Fibroblast of the conjunctiva (primary cell): ENCODE measurements at places on chromosomes 12 and 14.

DNA sequence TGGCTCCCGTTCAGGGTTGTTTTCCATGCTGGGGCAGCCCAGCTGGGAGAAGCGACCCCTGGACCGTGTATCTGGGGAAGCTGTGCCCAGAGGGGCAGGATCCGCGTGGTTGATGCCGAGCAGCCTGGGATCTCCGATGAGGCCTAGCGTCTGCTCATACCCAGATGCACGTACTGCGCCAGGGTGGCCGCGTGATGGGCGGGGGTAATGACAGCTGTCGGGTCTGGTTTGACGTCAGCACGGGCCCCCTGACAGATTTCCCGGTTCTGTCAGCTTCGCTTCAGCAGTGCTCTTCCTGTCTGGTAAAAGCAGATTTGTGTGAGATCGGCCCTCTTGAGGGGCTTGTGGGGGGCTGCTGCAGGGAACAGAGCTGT, 147.3 kb downstream of the TSPAN9 start:
- DNase-seq = no peak

GRCh38 chr12:49335118-49335954, 1.7 kb downstream of the C1QL4 start:
- no peak for DNase-seq

DNA sequence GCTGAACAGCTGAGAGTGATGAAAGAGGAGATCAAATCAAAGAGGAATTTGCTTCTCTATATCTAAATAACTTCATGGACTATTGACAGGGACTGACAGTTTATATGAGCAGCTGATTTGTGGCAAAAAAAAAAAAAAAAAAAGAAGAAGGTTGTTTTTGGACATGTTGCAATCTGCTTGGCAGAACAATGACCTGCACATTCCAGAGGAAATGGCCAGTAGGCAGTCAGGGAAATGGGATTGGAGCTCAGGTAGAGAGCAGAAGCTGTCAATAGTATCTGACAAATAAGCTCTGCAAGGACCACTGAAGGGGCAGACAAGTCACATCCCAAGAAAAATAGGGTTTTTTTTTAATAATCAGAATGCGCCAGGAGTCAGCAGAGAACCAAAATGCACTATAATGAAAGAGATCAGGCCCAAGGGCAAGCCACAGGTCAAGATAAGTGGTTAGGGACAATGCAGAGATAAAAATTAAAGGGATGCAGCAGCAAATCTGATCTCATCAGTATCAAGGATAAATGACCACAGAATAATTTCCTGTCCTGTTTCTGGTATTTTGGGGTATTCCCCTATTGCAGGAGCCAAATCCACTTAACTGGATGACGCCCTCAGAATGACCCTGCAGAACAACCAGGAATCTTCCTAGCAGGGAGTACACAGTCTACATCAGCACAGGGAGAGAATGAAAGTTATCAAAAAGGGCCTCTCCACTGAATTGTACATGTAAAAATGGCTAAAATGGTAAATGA, 22.6 kb upstream of the DUSP16 start:
- no peak for DNase-seq

DNA sequence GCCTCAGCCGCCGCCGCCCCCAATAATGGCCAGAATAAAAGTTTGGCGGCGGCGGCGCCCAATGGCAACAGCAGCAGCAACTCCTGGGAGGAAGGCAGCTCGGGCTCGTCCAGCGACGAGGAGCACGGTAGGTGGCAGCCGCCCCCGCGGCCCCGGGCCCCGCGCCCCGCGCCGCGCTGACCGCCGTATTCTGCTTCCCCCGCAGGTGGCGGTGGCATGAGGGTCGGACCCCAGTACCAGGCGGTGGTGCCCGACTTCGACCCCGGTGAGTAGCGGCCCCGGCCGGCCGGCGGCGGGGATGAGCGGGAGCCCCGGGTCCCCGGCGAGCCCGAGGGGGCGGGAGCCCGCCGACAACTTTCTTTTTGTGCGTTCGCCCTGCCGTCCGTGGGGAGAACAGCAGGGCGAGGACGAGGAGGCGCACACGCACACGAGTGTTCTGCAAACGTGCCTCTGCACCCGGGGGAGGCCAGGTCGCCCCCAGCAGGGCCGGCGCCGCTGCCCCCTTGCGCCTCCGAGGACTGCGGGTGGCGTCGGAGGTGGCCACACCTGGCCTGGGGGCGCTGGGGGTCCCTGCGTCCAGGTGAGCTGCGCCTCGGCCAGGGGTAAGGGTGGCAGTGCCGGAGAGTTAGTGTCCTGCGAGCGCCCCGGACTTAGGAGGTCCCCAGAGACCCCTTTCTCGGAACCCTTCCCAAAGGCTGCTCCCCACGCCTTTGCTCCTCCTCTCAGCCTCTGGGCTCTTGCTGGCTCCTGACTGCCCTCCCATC, 794 bp downstream of the RCOR1 start:
- DNase-seq = no peak

DNA sequence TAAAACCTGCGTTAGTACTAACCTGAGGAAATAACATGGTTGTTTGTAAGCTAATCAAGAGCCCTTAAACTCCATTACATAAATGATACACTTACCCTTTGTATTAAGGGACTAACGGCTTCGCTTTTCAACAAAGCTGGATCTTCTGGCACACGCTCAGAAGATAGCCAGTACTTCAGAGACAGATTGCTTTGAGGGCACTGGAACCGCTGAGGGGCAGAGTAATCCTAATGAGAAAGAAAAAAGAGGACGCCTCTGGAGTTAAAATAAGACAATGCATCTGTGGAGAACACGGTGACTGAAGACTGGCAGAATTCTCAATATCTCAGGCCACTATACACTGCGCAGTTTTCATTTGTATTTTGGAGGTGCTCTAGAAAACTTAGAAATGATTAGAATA, 1.5 kb upstream of the KTN1 start:
- no peak for DNase-seq

DNA sequence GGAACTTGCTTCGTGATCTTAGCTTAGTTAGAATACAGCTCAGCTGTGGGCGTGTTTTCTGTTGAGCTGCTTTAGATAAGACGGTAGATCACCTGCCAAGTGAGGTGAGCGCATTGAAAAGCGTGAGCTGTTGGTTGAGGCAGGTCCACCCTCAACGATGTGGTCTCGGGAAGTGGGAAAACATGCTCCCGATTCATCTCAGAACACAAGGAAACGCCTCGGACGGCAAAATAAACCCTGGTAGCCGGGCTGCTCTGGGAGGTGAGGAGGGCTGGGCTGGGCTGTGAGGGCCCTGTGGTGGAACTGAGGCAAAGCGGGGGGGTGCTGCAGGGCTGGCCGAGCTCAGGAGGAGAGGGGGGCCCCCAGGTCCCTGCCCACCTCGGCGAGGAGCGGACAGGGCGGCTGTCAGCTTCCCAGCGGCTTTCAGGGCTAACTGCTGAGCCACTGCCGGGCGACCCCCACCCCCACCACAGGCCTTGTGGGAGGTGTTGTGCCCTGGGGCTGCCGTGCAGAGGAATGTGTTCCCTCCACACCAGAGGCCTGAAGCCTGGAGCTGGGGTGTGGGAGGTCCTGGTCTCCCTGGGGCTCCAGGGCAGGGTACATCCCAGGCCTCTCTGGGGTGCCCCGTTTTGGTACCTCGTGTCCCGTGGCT, 30.7 kb downstream of the NOC4L start:
- no peak for DNase-seq

DNA sequence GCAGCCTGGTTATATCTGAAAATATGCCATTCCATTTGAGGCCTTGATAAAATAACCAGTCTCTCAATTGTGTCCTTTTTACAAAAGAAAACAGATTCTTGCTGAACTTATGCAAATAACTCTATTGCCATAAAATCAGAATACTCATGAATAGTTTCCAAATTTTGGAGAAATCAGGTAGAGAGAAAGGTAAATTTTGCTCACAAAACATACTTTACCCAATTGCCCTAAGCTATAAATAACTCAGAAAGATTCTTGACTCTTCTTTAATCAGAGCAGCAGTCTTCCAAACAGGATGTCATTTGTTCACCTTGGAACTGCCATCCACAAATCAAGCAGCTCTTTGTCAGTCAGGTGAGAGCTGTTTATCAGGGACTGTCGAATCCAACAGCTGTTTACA, 12.6 kb downstream of the ZNF26 start:
- no peak for DNase-seq

DNA sequence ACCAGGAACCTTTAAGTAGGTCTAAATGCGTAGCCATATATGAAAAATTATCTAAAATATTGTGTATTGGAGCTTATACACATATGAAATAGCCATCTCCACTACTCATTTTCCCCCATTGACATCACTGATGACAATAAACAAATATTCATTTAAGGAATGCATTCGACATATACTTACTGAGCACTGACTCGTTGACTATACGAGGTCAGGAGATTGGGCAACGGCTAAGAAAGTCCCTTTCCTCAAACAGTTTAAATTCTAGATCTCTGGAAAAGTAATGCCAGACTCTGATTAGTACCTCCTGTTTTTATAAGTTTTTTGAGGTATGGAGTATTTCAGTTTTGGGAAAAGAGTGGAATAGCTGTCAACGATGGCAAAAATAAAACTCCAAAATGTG, 139.4 kb upstream of the DIO2 start:
- DNase-seq = no peak

- DNase-seq = no peak
Observed at GRCh38 chr12:3040026-3040656, 37.0 kb upstream of the TSPAN9 start.

GRCh38 chr14:61484826-61485584, 163.6 kb downstream of the PRKCH start:
- DNase-seq = no peak

DNA sequence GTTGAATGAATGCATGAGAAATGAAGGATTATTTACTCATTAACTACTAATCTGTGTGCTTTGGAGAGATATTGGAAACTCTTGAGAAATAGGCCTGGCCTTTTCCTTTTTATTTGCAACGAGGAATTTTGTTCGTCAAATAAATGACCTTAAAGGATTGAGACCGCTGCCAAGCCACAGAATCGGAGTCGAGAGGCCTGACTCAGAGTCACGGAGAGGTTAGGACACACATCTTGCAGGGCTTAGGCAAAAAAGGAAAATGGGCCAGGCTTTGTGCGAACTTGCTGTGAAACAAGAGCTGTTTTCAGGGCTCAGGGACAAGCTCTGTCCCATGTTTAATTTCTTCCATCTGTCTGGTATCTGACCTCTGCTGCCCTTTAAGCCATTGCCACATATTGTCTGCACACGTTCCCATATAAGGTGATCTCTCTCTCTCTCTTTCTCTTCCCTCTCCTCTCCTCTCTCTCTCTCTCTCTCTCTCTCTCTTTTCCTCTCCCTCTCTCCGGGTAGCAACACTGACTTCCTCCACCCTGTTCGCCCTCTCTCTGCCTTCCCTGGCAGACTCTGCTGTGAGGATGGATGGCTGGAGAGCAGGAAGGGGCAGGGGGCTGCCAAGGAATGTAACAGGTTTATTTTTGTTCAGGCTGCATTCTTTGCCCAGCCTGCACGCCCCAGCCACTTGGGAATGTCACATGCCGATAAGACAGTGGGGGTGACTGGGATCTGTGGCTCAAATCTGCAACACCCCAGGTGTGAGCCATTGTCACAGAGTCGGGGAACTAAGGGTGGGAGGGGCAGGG, 14.9 kb upstream of the IFT81 start:
- DNase-seq = peak; percentile 99

DNA sequence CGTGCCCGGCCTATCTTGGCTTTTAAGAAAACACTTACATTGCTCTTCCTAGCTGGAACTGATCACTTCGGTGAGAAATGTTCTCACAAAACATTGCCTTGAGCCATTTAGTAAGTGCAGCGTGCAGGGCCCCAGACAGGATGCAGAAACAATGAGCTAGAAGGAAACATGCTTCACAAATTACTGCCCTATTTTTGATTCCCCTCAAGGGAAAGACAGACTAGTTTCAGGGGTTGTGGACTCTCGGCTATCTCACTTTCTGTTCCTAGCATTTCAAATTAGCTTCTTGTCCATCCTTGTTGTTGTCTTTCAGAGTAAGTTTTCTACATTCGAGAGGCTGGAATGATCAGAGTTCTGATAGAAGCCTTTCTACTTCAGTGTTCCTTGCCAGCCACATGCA, 21.6 kb downstream of the TGFB3 start:
- no peak for DNase-seq

DNA sequence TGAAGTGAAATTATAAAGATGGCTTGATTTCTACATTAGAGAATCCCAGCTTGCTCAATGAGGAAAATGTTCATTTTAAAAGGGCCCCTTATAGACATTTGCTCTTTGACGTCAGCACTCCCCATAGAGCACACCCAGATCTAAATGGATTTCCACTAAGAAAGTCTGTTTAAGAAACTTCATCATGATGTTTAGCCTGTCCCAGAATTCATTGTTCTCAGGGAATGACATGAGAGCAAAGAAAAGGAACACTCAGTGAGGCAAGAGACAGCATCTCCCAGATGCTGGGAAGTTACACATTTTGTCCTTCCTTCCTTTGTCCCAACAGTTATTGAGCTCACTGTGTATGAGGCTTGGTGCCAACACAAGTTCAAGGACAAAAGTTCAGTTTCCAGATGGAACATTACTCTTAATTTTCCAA, 4.9 kb downstream of the PHLDA1 start:
- DNase-seq = peak; percentile 21

GRCh38 chr12:80531646-80532045, 87.6 kb downstream of the PTPRQ start:
- no peak for DNase-seq

GRCh38 chr12:6917491-6918231, 3.3 kb downstream of the ENO2 start:
- no peak for DNase-seq

DNA sequence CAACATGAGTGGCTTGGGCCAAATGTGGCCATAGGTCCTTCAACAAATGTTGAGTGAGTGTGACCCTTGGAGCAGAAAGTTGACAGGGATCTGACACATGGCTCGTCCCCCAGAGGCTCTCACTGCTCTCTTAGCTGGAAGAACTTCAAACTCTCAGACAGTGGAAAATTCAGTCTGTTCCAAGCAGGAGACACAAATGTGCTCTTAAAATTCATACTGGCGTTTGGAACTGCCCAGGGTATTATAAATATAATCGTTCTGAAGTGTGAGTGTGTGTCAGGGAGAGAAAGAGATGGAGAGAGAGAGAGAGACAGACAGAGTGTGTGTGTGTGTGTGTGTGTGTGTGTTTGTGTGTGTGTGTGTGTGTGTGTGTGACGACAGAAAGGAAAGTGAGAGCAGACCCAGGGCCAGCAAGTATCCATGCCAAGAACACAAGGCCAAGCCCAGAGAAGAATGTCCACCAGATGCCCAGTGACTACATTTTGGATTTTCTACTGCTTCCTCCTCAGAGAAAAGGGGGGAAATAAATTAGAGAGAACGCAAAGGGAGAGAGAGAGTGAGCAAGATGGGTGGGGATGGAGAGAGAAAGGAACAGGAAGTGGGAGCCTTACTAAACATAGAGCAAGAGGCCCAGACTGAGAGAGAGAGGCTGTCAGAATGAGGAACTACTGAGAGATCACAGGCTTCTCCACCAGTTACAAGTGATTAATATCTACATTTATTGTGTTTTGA, 193.6 kb upstream of the NUDT4 start:
- DNase-seq = no peak
